ENCODE measurements at places on chromosomes 3 and 15.
A peak's percentile ranks its signal among the peaks of the same experiment; 100 is the strongest.

DNA sequence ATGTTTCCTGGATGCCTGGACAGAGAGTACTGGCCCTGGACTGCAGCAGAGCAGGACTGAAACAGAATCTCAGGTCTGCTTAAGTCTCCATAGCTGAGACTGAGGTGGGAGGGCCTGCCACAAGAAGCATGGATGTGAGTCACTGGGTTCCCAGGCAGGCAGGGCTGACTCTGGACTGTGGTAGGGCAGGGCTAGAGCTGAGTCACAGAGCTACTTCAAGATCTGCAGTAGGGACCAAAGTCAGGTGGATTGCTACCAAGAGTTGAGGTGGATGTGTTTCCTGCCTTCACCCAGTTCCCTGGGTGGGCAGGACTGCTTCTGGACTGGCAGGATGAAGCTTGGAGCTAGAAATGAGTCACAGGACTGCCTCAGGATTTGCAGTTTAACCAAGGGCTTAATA, 282.9 kb downstream of the AGBL1 start:
- no peak for DNase-seq

DNA sequence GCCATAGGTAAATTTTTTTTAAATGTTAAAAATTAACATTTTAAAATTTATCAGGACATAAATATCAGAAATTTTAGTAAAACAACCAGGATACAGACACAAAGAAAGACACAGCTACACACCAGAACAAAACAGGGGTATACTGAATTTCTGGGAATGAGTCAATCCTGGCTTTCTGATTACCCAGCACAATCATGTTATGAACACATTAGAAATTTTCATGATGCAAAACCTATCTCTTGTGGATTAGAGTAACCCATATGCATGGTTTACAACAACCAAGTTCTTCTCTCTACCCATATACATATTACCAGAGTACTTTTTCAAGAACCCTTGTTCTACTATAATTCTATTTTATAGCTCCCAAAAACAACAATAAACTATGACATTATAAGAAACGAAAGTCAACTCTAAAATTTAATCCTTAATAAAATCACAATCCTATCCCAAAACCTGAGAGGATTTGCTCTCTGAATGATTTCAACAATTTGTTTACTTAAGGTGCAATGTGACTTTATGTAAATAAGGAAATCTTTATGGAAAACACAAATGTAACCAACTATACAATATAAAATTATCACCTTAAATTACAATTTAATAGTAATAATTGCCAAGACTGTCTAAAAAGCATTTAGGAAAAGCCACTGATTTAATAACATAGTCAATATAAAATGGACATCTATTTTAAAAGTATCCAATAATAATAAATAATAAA, 184.5 kb downstream of the TBC1D5 start:
- DNase-seq: no peak

- DNase-seq: peak; percentile 54
These were observed 1.9 kb upstream of the ALS2CL start for GRCh38 chr3:46695177-46695961.

DNA sequence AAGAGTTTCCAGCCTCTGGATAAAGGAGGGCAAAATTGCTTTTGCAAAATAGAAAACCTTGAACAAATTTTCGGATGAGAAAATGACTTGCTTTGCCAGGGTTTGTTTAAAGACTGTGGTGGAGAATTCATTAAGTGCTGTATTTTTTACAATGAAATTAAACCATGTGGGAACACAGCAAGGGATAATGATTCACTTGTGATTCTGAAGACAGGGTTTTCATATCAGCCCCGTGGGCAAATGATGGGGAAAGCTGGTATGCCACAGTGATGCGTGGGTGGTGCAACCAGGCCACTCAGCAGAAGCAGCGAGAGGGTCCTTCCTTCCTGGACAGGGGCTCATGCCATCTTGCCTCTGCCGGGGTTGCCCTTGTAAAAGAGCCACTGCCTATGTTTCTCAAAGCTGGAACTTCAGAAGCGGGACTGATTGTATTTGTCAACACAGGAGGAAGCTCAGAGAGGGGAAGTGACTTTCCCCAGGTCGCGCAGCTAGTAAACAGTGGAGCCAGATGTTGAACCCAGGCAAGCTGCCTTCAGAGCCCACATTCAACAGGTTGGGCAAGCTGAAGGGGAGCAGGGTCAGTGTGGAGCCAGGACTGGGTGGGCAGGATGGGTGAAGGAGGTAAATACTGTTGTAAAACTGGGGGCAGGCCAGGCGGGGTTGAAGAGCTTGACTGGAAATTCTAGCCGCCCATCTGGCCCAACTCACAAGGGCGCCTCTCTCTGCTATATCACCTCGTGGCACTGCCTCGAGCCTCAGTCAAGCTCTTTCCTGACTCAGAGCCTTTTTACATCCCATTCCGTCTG, 79.1 kb downstream of the TOP2B start:
- DNase-seq: peak; percentile 22

- no peak for DNase-seq
These were observed 10.6 kb downstream of the LMCD1 start for GRCh38 chr3:8512234-8512633.

DNA sequence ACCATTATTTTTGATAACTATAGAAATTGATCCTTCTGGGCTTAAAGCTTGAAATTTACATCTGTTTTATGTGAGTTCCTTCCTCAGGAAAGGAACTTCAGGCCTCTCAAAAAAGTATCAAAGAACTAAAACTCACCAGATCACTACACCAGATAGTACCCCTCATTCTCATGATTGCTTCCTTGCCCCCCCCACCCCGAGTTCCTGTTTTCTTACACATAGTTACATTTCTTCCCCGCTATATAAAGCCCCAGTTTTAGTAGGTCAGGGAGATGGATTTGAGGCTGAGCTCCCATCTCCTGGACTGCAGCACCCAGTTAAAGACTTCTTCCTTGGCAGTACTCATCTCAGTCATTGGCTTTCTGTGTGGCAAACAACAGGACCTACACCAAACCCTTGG, 80.3 kb upstream of the HRH1 start:
- DNase-seq: no peak

DNA sequence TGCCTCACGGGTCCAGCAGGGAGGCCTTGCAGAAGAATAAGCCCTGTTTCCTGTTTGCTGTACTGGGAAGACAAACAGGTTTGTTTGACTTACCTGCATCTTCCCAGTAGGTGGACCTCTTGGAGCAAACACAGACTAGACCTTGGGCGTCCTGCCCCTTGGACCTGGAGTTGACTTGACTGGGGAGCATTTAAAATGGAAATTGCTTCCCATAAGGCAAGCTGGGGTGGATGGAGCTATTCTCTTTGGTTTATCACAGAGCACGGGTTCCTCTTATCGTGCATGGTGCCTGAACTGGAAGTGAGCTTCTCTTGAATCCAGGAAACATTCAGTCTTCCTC, 151.4 kb downstream of the RPLP1 start:
- peak; percentile 33 for DNase-seq

DNA sequence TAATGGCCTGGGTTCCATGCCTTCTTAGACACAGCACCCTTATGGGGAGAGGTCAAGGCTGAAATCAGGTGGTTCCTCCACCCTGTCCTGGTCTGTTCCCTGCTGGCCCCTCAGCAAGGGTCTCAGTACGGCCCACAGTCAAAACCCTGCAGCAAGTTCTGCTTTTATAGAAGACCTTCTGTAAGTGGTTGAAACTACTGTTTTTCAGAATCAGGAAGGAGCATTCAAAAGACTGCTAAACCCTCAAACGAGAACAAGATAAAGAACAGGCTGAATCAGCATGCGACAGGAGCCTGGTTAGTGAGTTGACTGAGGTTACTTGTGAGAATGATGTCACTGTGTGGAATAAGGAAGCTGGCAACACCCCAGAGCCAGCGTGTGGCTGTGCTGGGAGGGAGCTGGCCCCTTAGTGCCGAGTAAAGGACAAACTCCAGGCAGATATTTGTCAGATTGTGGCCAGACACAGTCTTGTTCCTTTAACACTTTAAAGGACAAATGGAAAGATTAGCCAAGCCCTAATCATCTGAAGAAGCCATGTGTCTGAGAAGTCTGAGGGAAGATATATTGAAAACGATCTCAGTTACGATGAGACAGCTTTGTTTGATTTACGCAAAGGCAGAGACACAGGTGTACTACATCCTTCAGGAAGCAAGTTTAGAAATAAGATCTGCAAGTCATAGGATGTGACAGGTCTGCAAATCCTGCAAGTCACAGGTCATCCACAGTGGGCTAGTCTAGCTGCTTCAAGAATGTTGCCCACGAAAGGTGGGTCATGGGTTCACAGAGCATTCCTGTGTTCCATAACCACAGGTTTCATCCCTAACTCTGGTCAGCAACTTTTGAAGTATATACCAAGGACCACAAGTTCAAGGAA, 54.0 kb downstream of the B3GNT5 start:
- DNase-seq: peak; percentile 59

- peak; percentile 50 for DNase-seq
These were observed at the start of gene CD200 for GRCh38 chr3:112333002-112333380. TSS of gene CD200 (plus strand) at chr3:112333156. CDS start at chr3:112333213, 57 bp downstream.

DNA sequence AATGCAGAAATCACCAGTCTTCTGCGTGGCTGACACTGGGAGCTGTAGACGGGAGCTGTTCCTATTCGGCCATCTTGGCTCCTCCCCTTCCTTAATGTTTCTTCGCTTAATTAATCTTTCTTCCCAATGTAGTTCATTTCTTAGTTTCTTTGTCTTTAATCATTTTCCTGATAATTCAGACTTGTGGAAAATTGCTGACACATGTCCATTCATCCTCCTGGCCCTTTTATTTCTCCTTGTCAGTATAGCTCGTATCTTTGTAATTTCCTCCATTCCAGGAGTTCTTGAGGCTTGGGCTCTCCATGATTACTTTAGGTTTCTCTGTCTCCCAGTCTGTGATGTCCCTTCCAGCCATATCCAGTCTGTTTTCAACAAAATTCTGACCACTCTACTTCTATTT, 98.7 kb downstream of the UBE2E2 start:
- DNase-seq: no peak

GRCh38 chr3:194736277-194736895, 50.7 kb downstream of the FAM43A start:
- DNase-seq: no peak

DNA sequence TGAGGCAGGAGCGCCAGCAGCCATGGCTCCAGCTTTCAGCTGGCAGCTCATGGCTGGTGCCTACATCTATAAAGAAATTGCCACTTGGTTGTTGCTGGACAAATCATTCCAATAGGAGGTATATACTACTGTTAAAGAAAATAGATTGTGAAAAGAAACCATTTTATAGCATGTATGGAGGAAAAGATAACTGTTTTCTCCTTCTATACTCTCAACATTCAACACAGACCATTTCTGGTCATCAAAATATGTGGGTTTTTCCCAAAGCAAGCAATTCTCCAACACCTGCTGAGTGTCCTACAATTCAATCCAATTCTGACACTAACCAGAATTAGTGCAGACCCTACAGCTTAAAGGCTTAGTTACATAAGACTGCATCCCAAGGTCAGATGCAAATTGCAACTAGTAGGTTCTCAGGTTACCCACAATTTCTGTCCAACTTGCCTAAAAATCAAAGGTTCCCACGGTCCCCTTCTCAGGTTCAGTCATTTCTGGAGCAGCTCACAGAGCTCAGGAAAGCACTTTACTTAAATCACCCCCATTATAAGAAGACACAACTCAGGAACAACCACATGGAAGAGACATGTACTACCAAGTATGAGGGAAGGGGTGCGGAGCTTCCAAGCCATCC, 42.4 kb upstream of the STRIT1 start:
- no peak for DNase-seq

DNA sequence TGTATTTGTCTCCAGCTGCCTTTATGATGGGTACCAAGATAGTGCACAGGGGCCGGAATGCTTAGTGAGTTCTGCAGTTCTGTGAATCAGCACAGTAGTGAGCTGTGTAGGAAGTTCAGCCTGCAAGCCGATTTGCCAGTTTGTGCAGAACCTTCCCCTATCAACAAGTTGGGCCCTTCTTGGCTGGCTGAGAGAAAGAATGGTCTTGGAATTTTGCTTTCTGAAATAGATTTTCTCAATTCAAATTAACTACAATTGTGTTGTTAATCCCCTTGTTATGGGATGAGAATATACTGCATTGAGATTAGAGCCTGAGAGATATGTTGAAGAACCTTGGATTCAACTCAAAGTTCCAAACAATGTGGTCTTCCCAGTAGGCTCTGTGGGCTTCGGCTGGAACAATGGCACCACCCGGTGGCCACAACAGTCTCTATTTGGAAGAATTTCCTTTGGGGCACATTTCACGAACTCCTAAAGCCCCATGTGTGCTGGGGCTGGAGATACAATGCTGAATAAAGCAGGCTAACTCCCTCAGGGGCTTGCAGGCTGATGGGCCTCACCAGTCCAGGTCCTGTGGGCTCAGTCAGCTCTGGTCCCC, 59.1 kb downstream of the TRIM42 start:
- no peak for DNase-seq

DNA sequence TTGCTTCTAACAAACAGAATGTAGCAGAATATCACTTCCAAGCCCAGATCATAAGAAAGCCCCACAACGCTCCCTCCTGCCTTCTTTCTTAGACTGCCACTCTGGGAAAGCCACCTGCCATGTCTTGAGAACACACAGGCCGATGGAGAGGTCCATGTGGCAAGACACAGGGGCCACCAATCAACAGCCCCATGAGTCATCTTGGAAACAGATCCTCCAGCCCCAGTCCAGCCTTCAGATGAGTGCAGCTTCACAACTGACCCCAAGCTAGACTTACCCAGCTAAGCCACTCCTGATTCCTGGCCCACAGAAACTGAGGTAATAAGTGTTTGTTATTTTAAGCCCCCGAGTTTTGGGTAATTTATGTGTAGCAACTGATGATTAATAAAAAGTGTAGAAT, 39.7 kb downstream of the PTH1R start:
- DNase-seq: no peak

DNA sequence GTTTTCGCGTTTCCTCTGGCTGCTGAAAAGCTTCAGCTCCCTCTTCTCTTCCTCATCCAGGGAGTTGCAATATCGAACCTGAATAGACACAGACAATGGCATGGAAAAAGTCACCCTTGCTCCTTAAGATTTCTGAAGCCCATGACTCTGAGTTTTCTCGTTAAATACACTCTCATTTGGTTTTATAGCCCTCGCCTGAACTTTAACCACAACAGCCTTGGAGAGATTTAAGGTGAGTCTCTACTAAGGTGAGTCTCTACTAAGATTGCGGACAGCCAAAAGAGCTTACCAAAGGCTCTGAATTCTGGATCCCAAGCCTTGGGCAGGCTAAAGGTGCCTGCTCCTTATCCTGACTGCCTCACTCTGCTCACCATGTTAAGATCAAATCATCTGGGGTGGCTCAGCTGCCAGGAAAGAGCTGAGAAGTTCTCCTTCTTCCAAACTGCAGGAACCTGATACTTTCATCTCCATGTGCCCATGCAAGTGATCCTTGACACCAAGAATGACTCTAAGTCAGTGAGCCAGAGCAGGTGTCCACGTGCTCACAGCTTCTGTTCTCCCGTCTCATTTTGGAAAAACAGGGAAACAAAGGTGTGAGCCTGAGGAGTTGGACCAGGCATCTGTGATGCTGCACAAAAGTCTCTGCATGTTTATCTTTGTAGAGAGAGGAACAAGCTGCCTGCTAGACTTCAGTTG, 65.1 kb downstream of the PRICKLE2 start:
- DNase-seq: no peak

- no peak for DNase-seq
These were observed 371.9 kb upstream of the RARB start for GRCh38 chr3:25056036-25056755.

All from activated CD8-positive, alpha-beta memory T cell treated with anti-CD3 and anti-CD28 coated beads, Interleukin-2, amount 10 ng/mL, durations not matched to agents 7 days and 5 days (primary cell).